ENCODE measurements at places on chromosomes 7 and 10.

DNA sequence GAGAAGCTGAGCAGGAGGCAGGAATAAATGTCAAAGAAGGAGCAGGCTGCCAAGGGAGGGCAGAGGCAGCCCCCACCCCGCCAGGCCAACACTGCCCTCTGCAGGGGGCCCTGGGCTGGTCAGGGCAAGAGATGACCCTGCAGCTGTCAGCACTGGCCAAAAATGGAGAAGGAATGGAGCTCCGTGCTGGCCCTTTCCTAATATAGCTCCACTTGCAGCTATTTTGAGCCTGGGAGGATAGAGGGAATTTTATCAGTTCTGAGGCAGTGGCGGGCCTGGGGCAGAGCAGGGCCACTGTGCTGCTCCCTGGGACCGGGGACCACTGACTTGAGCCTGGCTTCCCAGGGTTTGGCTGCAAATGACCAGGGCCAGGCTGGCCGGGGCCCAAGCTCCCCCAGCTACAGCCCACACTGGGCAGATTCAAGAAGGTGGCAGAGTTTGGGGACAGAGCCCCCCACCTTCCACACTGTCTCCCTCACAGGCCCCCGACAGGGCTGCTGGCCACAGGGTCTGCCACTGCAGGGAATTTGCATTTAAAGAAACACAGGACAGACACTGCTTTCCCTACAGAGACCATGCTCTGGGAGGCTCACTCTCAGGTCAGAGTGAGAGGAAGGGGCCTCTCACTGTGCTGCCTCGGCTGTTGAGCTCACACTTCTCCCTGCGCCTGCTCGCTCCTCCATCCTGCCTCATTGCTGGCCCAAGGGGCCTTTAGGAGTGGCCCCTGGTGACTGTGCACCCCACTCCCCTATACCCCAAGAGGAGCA lies 16.2 kb downstream of the LDB3 start:
- no peak for DNase-seq

DNA sequence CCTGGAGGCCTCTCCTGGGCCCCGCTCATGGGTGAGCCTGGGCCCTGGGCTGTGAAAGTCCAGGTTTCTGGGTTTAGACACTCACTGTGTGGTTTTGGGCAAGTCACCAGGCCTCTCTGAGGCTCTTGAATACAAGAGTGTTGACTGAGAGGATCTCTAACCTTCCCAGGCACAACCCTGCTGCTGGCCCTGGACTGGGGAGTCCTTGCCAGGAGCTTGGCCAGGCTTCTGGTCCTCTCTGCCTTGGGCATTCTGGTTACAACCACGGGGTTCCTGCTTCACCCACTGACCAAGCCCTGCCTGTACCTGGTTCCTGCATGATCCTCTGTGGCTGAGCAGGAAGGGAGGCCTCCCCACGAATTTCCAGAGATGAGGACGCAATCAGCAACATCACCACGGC lies 63.6 kb upstream of the COL13A1 start:
- no peak for DNase-seq

GRCh38 chr7:94042381-94042780 lies 38.2 kb upstream of the BET1 start:
- no peak for DNase-seq

DNA sequence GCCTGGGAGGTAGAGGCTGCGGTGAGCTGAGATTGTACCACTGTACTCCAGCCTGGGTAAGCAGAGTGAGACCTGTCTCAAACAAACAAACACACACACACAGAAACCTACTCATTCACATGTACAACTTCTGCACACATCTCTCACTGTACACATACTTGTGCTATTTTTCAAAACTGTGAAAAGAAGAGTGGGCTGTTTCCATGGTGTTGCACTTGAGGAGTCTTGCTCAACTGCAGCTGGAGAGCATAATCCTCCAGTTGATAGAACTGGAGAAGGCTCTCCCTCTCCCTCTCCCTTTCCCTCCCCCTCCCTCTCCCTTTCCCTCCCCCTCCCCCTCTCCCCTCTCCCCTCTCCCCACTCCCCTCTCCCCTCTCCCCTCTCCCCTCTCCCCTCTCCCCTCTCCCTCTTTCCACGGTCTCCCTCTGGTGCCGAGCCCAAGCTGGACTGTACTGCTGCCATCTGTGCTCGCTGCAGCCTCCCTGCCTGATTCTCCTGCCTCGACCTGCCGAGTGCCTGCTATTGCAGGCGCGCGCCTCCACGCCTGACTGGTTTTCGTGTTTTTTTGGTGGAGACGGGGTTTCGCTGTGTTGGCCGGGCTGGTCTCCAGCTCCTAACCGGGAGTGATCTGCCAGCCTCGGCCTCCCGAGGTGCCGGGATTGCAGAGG lies 43.7 kb upstream of the DLD start:
- no peak for DNase-seq

DNA sequence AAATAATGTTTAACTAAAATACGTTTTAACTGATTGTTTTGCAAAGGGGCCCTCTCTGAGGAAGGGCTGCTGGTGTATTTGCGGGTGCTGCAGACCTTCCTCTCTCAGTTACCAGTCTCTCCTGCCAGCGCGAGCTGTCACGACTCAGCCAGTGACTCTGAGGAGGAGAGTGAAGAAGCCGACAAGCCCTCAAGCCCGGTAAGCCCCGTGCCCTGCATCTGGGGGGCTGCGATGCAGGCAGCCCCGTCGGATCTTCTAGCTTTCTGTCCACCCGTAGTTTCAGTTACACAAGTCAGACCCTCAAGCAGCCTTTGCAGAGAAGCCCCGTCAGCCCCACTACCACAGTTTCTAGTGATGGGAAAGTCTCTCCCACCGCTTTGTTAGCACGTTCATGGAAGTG lies 45.1 kb downstream of the UBE3C start:
- DNase-seq: no peak

DNA sequence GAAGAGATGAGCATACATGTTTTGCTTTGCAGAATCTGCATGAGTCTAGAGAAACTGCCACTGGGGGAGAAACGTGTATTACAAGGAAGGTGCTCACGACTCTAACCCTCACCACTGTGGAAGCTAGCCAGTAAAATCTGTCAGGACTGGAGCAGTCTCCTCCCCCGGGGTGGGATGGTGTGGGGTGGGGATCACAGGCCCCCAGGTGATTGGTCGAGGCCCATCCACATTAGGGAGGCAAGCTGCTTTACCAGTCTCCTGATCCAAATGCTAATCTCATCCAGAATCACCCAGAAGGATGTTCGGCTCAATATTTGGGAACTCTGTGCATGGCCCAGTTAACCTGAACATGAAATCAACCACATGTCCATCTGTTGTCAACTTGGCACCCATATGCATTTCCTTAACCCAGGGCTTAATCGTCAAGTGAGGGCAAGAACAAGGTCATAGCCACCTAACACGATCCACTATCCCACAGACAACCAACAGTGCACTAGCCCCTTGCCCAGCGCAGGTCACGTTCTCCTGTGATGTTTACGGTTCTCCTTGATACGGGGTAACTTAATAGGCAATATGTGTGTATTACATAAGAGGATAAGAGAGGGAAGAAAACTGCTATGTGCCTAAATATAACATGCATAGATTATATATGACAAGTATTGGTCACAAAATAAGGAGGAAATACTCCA lies 40.8 kb downstream of the DNAJB6 start:
- DNase-seq: no peak

- DNase-seq: no peak
These were observed 86.5 kb downstream of the OTUD1 start for GRCh38 chr10:23525406-23525805.

DNA sequence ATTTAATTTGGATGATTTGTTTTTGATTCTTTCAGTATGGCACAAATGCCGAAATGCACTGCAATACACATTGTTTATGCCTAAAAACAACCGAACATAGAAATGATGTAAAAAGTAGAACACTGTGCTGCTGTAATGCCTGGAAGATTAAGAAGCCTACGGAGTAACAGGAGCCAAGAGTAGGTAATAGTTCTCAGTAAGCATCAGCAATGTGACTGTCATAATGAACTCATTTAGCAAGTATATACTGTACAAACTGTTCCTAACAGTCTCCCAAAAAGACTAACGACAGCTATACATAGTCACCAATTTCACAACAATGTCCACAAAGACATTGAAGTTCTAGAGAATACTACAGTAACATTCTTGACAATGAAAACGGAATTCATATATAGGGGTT lies 19.0 kb upstream of the LAMB4 start:
- DNase-seq: no peak

DNA sequence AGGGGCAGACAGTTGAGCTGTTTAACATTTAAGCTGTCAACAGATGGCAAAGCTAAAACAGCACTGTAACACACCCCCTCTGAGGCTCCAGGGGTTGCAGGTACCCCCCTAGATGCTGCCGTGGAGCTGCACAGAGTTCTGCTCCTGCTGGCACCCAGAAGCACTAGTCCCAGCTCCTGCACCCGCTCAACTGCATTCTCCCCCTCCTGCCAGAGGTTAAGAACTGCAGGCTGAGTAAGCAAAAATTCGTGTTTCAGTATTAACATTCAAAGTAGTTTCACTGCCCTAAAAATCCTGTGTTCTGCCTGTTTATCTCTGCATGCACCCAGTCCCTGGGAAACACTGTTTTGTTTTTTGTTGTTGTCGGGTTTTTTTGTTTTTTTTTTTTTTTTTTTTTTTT lies 790.8 kb upstream of the KCND2 start:
- DNase-seq: no peak

DNA sequence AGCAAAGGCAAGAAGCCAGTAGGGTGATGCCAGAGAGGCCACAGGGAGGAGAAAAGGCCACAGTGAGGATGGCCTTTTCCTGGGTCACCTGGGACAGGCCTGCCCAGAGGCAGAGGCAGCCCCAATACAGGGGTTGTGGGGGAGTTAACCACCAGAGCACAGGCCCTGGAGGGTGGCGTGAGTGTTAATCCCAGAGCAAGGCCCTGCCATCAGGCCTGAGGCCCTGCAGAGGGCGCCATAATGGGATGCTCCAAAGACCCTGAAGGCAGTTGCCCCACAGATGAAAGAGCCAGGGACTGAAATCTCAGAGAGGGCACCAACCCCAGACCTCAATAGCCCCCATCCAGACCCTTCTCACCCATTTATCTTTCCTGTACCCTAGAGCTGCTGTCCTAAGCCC lies 23.9 kb downstream of the SLC13A4 start:
- no peak for DNase-seq

GRCh38 chr7:143503261-143503660 lies 25.6 kb downstream of the TAS2R41 start:
- DNase-seq: no peak

- no peak for DNase-seq
These were observed 5.7 kb downstream of the NOS3 start for GRCh38 chr7:150996376-150997074.
